IPS DF 19.7 (cell line): ENCODE measurements at places on chromosomes 1 and 21.

DNA sequence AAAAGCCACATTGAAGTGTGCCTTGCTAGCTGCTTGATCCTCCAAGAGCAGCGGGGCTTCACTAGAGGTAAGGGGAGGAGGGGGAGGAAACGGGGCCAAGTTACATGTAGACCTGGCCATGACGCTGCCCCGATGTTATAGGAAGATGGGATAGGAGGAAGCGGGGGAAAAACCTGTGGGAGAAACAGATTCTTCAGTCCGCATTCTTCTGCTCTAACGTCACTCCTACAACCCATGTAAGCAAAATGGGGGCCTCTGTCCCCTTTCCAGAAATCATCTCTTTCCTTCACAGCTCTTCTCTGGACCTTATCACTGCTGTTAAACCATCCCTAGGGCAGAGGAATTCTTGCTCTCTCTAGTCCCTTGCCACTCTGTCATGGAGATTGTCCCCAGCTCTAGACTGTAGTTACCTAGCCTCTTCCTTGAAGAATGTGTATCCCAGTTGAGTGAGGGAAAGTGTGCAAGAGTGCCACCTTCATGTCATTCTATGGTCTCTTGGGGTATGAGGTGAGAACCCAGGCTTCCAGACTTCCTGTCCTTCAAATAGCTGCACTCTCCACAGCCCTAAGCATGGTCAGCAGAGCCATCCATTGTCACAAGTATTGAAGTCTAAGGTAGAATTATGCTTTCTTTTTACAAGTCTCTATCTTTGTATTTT is 11.4 kb downstream of the PLEKHO1 start:
- DNase-seq: no peak

GRCh38 chr1:53911442-53911841 is 17.5 kb downstream of the DIO1 start:
- no peak for DNase-seq

DNA sequence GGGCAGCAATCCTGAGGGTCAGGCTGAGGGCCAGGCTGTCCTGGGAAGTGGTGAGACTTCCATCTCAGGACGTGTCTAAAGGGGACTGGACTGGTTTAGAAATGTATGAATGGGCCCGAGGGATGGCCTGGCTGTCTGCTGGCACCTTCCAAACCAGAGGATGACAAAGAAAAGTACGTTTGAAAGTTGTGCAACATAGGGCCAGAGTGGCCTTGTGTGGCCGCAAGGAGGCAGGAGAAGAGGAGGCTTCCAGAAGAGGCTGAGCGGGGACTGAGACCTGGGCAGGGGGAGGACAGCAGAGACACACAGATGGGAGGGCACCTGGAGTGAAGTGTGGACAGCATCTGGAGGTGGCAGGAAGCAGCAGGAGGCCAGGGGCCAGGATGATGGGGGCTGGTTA is 2.6 kb upstream of the SYTL1 start:
- DNase-seq: no peak

DNA sequence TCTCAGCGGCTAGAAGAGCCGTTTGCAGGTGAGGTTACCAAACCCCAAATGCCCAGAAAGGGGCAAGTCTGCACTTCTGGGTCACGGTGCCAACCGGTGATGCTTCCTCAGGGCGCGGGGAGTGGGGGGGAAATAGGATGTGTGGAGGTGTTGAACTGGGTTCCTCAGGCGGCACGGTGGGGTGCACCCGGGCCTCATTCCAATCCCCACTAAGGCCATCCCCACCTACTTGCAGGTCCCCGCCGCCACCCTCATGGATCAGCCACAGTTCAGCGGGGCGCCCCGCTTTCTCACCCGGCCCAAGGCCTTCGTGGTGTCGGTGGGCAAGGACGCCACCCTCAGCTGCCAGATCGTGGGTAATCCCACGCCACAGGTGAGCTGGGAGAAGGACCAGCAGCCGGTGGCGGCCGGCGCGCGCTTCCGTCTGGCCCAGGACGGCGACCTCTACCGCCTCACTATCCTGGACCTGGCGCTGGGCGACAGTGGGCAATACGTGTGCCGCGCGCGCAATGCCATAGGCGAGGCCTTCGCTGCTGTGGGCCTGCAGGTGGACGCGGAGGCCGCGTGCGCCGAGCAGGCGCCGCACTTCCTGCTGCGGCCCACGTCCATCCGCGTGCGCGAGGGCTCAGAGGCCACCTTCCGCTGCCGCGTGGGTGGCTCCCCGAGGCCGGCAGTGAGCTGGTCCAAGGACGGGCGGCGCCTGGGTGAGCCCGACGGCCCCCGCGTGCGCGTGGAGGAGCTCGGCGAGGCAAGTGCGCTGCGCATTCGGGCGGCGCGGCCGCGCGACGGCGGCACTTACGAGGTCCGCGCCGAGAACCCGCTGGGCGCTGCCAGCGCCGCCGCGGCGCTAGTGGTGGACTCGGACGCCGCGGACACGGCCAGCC is 3.9 kb downstream of the OBSCN start:
- DNase-seq: no peak

GRCh38 chr21:36178349-36178748 is 21.7 kb downstream of the DOP1B start:
- no peak for DNase-seq

DNA sequence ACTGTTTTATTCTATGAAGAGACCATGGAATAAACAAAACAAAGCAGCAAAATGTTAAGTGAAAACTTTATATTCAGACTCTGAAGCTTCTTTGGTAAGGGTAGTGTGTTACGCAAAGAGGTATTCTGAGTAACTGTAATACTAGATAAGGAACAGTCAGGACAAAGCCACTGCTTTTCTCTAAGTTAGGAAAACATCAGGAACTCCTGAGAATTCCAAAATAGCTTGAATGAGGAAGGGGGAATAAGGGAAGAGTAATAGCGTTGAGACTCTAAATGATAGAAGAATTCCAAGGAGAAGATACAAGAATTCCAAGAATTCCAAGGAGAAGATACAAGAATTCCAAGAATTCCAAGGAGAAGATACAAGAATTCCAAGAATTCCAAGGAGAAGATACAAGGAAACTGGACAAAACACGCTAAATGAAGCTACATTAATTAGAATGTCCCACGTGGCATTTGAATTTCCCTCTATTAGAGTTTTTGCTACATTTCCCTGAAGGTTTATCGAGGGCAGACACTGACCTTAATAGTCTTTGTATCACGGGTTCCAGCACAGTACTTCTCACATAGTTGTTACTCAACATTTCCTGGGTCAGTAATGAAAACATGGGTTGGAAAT is 71.5 kb downstream of the SMYD3 start:
- no peak for DNase-seq

DNA sequence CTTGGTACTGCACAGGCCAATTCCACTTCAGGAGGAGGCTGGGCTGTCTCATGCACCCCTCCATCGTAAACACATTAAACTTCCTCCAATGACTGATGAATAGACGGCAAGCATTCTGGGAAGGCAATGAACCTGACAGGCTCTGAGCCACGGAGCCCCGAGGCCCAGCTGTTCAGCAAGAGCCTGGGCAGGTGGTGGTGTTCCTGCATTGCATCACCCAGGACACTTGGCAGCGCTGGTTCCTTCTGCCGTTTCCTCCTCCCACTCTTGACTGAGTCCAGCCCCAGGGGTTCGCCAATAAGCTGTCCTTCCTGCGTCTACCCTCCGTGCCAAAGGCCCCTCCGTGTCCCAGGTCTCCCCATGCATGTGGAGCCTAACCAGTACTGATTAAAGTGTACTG is 109.8 kb downstream of the JAK1 start:
- no peak for DNase-seq

- peak; percentile 25 for DNase-seq
Measured at GRCh38 chr1:54671985-54672608, 30.5 kb downstream of the MROH7 start.

DNA sequence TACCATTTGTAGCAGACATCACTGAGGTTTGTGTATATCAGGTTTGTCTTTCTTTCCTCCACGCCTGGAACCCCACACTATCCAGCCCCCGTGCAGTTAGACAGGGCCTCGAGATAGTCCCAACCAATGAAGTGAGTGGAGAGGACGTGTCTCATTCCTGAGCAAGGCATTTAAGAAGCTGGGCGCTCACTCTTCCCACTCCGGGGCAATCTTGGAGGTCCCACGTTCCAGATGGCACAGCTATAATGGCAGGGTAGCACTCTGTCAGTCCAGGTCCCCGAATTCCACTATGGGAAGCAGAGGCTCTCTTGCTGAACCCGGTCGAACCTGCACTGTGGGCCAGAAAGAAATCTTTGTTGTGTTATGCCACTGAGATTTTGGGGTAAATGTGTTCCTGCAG is 57.3 kb upstream of the CSF3R start:
- DNase-seq: no peak

DNA sequence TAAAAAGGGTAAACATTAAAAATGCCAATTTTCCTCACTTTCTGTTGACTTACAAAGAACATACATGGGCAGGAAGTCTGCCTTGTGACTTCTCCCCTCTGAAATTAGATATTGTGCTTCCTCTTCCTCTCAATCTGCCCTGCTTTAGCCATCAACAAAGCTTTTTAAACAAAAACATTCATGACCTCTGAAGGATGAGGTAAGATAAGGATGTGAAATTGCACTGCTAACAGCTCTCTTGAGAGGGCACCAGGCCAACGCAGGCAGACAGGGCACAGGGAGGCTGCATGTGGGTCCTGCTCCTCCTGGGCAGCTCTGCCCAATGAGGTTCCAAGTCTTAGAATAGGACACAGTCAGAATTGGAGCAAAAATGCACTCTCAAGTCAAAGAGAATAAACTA is 62.1 kb downstream of the DEGS1 start:
- DNase-seq: no peak
